ENCODE measurements at places on chromosomes 11 and 22.

DNA sequence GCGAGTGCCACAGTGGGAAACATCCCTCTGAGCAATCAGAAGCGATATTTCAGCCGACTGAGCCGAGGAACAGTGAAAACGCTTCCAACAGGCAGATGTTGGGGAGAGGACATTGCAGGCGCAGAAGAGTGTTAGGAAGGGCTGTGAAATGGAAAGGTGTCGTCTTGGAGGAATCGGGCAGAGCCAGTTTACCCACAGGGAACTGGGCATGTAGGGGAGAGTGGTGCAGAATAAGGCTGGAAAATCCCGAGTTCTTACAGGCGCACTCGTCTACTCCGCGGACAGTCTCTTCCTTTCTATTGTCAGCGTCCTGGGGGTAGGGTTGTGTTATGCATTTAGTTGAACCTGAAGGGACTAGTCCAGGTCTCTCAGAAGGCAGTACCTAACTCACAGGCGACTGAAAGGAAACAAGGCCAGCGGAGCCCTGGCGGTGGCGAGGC, 1.1 kb upstream of the APLP2 start:
- no peak for DNase-seq

- DNase-seq = no peak
These were observed 26.3 kb downstream of the KLHL22 start for GRCh38 chr22:20469110-20469868.

- DNase-seq = no peak
These were observed 25.1 kb downstream of the SMCO4 start for GRCh38 chr11:93518081-93518480.

- DNase-seq = peak; percentile 24
These were observed 66.5 kb downstream of the GGTLC2 start for GRCh38 chr22:22710719-22711531.

GRCh38 chr11:126355926-126356897, 726 bp downstream of the ST3GAL4 start:
- no peak for DNase-seq

DNA sequence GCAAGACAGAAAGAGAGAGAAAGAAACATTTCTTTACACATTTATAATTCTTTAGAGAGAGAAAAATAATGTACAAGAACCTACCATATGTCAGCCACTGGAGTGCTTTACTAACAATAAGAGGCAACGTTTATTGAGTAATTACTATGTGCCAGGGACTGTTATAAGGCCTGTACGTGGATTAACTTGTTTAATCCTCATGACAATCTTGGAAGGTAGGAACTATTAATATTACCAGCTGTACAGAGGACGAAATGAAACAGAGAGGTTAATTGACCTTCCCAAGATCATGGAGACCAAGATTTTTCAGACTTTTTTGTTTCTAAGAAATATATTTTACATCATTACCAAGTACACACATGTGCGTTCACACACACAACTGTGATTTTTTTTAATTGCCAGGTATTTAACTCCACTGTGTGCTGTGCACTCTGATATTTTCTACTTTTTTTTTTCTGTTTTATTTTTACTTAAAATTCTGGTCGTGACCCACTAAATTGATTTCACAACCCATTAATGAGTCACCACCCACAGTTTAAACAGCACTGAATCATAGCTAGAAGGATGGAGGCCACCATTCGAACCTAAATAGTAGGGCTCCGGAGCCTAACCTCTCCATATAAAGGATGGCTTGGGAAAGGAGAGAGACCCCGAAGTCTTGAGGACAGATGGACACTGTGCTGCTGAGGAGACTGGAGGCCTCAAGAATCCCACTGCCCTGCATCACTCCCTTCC, 21.4 kb downstream of the CREB3L1 start:
- DNase-seq = no peak

DNA sequence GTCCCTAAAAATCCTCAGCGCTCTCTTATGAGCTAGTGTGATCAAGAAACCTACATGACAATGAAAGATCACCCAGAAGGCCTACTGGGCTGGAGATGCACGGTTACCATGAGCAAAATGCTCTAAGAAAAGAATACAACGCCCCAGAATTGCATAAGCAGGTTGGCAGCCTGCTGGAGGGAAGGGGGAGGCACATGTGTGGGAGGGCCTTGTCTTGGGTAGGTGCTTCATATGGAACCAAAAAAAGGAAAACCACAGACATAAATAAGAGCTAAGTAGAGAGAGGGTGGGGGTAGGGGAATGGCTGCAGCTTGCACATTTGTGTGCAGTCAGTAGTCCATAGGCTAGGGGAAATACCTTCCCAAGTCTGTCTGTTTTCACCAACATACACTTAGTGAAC, 2.8 kb downstream of the SIAE start:
- DNase-seq = peak; percentile 76

DNA sequence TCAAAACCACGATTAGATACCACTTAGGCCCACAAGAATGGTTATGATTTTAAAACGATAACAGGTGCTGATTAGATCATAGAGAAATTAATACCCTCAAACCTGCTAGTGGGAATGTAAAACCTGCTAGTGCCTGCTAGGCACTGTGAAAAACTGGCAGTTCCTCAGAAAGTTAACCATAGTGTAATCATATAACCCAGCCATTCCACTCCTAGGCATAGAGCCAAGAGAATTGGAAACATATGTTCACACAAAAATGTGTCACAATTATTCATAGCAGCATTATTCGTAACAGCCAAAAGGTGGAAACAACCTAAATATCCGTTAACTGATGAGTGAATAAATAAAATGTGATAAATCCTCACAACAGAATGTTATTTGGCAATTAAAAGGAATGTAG, 122.2 kb upstream of the SYN3 start:
- no peak for DNase-seq

DNA sequence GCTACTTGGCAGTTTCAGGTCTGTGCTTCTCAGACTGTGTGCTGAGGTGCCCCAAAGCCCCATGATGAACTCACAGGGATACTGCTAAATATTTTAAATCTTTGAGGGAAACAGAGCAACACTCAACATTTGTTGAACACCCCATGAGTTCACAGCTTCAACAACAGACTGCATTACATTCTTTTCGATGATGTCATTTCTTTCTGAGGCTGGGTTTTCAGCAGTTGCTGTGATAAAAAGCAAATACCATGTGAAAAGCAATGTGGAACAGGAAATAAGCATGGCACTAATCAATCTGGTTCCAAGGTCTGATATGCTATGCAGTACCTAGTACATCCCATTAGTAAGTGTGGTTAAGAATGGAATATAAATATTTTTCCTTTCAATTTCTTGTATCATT, 82.7 kb downstream of the RPL27A start:
- no peak for DNase-seq

- DNase-seq = no peak
These were observed 435 bp upstream of the TAF6L start for GRCh38 chr11:62770778-62771143.

DNA sequence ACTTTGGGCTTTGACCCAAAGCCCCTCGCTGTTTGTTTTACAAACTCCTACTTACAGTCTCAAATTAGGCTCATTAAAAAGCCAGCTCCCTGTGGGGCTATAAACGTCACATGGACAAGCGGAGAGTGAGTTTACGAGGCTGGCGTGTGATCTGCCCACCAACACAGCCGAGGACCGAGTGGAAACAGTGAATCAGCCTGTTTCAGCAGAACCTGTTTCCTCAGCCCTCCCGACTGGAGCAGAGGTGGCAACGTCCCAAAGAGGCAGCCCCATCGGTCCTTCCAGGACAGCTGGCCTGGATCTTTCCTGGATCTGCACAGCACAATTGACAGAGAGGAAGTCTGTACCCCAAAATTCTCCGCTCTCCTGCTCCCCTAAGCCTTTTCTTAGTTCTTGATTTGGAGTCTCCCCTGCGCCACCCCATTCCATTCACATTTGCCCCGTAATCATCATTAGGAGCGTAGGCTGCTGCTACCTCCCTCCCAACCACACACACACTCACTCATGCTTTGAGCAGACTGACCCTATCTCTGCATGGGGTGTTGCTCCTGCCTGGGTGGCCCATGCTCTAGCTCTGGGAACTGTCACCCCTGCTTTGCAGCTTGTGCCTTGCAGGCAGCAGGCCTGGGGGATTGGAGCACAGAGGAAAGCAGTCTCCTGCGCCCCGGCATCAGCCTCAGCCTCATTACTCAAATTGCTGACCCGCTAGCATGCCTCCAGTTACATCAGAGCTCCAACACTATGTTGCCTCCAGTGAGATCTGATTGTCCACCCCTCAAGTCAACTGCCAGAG, 117.8 kb downstream of the NAT10 start:
- no peak for DNase-seq

DNA sequence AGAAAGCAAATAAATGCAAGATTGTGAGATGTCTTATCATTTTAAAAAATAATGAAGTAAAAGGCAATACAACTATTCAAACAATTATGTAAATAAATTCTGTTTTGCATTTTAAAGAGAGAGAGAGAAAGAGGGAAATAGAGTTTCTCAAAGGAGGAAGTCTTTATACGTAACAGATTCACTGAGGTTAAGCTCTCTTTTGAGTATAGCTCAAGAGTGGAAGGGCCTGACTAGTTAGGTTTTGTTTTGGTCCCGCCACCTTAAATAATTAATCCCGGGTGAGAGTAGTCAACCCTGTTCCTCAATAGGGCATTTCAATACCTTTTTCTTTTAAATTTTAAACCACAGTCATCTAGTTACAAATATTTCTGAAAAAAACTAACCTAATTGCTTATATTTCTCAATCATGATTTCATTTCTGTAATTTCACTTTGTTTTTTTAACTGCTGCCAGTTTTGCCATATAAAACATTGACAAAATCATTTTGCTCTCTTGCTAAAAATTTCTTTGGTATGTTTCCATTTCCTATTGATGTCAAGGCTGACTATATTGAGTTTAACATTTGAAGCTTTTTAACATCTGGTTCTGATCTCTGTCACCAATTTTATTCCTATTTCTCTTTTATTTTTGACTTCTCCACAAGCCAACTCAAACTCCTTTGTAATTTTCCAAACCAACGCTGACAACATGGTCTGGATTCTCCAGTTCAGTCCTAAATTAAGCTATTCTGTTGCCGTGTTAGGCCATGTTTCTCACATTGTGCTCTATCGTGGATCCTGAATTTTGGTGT, 10.3 kb downstream of the OR10D3 start:
- DNase-seq = no peak

DNA sequence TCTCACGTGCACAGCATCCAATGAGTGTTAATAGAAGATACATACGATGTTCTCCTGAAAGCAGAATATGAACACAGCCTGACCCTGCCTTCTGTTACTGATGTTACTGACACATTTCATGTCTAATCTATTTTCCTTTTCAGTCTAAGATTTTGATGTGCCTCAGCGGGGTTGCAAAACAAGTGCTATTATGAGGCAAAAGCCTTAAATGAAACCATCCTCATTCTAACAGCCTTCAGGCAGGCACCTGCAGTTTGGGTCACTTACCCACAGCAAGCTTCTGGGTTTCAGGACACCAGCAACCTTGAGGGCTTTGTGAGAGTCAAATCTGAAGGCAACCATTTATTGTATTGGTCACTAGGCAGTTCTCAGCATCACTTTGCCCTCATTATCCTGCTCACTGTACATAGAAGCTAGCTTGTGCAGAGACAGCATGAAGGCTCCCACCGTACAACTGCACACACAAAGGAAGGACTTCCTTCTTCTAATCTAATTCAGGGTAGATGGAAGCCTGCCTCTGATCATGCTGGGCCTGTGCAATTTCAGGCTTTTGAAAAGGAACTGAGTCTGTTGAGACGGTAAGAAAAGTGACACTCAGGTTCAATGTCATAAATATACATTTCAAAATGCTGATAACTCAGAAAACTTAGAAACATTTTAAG, 183.2 kb upstream of the PITPNB start:
- DNase-seq = peak; percentile 10

GRCh38 chr11:111372538-111372937, 6.5 kb downstream of the POU2AF1 start:
- DNase-seq = no peak

- peak; percentile 48 for DNase-seq
These were observed 29.4 kb upstream of the SLN start for GRCh38 chr11:107741044-107741823.

DNA sequence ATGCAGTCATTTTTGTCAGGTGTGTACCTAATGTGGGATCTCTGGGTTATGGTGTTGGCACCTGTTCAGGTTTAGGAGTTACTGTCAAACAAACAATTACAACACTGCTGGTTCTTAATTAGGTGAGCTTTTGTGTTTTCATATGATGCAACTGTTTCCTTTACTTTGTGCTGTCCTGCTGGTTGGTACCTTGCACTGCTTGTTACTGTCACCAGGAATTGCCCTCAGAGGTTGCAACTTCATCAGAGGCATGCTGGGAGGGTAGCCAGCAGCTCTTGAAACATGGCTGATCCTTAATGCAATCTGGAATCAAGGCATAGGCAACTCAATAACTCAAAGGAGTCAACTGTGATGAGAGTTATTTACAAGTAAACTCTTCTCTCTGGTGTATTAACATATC, 400.3 kb downstream of the MIAT start:
- no peak for DNase-seq

- no peak for DNase-seq
These were observed 15.3 kb downstream of the HSPA8 start for GRCh38 chr11:123046473-123047259.

DNA sequence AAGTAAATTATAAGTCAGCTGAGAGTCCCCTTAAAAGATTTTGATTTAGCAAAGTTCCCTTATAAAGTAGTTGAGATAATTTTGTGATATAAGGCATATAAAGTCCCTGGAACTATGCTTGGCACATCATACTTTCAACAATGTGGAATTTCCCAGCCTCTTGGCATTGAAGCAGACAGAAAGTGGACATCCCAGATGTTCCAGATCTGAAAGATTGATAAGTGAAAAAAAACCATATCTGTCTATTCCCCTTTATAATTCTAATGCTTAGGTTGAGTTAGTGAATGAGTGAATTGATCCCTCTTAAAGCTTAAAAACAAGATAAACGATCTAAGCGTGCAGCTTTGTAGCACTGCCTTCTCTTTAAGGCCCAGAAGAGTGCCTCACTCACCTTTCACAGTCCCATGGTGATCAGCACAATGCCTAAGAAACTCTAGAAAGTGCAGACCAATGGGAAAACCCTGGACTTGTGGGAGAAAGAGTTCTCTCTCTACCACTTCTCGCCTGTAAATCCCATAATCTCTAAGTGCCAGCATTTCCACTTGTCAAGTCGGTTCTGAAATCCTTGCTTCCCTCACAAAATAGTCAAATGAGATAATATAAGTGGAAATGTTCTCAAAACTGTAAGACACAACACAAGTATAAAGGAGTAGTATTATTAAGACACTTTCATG, 17.8 kb downstream of the FIBIN start:
- DNase-seq = no peak

DNA sequence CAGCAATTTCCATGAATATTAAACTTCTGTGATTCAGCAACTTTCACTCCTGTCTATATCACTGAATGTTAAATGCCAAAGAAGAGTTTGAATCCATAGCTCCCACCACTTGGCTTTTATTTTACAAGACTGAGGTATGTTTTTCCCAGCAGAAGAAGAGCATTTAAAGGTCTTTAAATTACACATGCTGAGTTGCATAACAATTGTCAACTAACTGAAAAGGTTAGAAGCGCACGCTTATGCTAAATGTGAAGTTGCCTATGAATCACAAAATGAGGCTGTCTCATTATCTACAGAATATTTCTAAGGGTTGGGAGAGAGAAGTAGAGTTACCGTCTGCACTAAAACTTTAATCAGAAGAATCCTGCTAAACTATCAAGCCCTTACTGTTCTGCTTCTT, 1086.3 kb downstream of the FAM181B start:
- DNase-seq = no peak

- no peak for DNase-seq
These were observed 21.6 kb downstream of the INCENP start for GRCh38 chr11:62145261-62145871.

GRCh38 chr11:11463405-11463804, 110.4 kb upstream of the CSNK2A3 start:
- no peak for DNase-seq

Measured in Jurkat, Clone E6-1 (cell line).